ENCODE measurements at places on chromosomes 6 and 20. TPM values are rescaled to one million over a fixed set of nuclear protein-coding genes. Genes with fewer than 3 reads are reported as not detected.

PBOV1 gene
- not detected for polyA plus RNA-seq

UFL1 gene
- 45.2 TPM for polyA plus RNA-seq

NRSN1 gene
- polyA plus RNA-seq = 0.88 TPM

CPXM1 gene
- 238 TPM for polyA plus RNA-seq

GRCh38 chr20:47578543-47578942 is 76.9 kb downstream of the NCOA3 start:
- DNase-seq = no peak

DNA sequence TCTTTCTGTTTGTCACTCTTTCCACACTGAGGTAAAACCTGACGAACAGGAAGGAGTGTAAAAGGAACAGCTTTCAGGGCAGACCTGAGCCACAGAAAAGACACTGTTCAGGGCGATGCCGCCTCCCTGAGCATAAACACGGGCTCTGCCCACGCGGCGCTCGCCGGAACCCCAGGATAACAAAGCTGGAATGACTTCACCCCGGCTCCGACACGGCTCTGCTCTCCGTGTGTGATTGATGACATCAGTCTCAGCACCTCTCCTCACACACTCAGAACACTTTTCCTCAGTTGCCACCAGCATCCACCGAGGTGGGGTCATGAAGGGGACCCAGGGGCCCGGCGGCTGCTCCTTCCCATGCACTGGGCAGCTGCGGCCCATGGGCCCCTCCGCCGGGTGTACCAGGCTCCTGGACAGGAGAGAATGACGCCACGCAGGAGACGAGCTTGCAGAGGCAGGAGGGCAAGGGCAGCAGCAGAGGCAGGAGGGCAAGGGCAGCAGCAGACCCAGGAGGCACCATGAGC is 43.6 kb downstream of the DLL1 start:
- DNase-seq = no peak
